ENCODE measurements at places on chromosomes 11 and 22.

DNA sequence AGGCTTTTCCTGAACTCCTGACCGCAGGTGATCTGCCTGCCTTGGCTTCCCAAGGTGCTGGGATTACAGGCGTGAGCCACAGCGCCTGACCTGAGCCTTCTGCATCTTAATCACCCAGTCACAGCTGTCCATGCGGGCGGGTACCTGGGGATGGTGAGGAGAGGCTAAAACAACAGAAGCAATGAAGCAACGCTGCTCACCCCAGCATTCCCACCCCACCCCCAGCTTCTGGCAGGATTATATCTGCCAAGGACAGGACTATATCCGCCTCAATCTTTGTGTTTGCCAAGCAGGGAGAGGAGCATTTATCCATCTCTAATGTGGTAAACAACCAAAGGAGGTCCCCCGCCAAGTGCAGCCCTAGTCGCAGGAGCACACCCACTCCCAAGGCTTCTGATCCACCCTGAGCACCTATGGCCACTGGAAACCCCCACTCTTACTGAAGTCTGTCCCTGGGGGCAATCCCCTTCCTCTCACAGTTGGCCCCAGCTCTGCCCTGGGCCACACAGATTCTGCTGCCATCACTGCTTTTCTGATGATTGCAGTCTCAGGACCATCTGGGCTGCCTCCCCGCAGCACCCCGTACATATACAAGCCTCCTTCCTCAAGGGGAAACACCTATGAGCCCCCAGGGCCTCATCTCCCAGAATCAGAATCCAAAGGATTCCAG is 8.8 kb upstream of the LGALS2 start:
- no peak for DNase-seq

GRCh38 chr22:45349916-45350315 is 40.2 kb downstream of the FAM118A start:
- no peak for DNase-seq

DNA sequence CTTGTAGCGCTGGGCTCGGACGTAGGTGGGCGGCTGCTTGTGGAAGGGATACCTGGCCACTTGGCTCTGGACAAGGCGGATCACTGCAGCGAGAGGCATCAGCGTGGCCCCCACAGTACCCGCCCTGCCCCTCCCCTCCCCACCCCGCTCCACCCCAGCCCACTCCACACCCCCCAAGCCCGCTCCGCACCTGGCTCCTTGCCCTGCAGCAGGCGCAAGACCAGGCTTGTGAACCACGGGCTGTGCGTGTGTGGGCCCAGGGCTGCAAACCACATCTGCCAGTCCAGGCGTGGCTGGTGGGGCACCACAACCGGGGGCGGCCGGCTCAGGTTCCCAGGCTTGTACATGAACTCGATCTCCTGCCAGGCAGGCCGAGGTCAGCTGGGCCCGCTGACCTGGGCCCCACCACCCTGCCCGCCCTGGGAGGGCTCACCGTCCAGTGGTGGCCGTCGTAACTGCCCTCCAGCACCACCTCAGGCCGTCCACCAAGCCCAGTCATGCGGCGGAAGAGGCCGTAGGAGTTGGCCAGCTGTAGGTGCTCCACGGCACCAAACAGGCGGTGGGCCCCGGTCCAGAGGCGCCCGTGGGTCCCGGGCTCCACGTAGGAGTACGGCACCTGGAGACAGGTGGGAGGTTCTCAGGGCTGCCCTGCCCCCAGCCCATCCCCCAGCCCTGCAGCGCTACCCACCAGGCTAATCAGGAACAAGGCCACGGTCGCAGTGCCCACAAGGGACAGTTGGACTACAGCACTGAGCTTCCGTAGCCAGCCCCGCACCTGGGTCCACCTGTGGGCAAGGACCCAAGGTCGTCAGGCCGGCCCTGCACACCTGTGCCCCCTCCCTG is 2.9 kb downstream of the LMF2 start:
- no peak for DNase-seq

DNA sequence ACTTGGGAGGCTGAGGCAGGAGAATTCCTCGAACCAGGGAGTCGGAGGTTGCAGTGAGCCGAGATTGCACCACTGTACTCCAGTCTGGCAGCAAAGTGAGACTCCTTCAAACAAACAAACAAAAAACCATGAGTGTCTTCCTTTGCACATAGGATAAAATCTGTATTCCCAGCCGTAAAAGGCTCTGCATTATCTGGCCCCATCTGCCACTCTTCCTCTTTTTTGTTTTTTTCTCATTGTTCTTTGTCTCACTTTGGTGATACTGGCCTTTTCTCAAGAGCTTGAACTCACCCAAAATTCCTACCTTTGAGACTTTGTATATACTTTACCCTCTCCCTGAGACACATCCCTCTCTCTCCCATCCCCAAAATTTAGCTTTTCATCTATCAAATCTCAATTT is 17.6 kb downstream of the FDX1 start:
- no peak for DNase-seq

GRCh38 chr11:16984229-16984628 is 30.0 kb downstream of the PLEKHA7 start:
- DNase-seq: no peak

- DNase-seq: no peak
Measured at GRCh38 chr22:30804626-30805025, 110.0 kb downstream of the OSBP2 start.

- no peak for DNase-seq
Measured at GRCh38 chr22:35519306-35520000, 21.2 kb upstream of the RASD2 start.

DNA sequence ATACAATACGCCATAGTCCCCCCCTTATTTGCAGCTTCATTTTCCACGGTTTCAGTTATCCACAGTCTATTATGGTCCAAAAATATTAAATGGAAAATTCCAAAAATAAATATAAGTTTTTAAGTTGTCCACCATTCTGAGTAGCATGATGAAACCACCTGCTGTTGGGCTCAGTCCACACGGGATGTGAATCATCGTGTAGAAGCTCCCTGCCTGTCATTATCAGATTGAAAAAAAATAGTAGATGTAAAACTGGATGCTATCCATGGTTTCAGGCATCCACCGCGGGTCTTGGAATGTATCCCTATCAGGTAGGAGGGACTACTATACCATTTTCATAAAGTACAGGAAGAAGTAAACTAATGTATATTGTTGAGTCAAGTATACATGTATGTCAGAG is 127.4 kb downstream of the TTC17 start:
- DNase-seq: no peak

DNA sequence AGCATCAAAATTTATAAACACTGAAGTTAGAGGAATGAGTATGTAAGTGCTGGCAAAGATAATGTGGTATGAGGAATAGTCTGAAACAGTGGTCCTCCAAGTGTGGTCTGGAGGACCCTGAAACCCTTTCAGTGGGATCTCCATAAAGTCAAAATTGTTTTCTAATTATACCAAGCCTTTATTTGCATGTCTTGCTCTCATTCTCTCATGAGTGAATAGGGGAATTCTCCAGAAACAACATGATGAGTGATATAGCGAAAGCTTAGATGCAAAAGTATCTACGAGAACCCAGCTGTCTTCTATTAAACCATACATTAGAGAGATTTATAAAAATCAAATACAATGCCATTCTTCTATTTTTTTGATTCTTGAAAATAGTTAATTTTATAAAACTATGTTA is 145.0 kb upstream of the RAG2 start:
- no peak for DNase-seq

DNA sequence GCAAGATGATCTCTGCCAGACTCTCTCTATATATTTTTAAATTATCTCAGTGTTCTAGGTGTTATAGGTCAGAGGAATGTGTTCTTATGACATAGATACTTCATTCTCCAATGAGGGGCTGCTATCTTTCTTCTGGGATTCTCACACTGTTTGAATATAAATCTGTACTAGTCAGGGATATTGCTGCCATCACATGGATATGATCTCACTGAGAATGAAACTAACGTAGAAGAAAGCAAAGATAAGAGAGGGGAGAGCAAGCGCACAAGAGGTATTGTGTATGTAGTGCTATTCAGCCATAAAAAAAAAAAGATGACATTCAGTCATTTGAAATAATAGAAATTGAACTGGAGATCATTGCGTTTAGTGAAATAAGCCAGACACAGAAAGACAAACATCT is 42.2 kb upstream of the SLC36A4 start:
- DNase-seq: no peak

GRCh38 chr11:120137611-120138521 is at the start of gene TRIM29:
TSS of gene TRIM29 (minus strand) at chr11:120138113. CDS start at chr11:120138031, 82 bp downstream.
- DNase-seq: no peak

- no peak for DNase-seq
Measured at GRCh38 chr22:49855251-49855911, 1.7 kb downstream of the ZBED4 start.

- peak; percentile 43 for DNase-seq
Measured at GRCh38 chr11:13339195-13340153, 61.9 kb downstream of the BMAL1 start.

DNA sequence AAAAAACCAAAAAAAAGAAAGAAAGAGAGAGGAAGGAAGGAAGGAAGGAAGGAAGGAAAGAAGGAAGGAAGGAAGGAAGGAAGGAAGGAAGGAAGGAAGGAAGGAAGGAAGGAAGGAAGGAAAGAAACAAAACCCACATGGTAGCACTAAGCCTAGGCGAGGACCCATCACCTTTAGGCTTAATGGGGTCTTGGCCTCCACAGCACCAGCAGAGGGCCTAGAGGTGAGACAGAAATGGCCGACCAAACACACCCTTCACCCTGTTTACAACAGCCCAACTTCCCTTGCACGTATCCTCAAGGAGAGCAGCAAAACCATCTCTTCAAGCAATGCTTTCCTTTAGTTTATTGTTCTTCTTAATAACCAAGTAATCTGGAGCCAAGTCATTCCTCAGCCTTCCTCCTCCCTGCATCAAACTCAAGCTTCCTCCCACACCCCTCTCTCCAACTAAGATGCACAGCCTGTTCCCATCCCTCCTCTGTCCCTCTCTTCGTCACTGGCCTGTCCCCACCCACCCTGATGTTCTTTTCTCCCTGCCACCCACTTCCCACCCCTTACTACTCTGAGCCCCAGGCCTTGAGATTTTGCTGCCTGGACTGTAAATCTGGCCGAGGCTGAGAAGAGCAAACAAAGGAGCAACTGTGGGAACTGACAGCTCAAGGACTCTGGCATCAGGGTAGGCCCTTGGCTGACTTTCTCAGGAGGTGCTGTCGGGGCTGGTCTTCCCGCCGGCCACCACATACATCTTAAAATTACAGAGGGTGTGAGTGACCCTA is 26.0 kb downstream of the POU2AF1 start:
- no peak for DNase-seq

DNA sequence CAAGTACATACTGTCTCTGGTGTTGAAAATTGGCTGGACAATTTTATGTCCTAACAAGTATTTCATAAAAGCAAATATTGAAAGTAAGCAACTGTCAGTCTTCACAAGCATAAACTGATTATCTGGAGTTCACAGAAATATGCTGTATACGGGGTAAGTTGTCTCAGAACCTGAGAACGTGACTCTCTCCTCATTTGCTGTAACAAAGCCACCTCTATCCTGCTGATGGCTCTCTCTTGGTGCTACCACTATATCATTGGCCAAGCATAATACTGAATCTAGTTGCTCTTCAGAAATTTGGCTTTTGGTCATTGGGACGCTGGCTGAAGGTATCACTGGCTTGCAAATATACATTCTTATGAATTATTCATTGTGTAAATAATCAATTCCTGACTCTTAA is 1078.0 kb downstream of the LRRC4C start:
- DNase-seq: no peak

DNA sequence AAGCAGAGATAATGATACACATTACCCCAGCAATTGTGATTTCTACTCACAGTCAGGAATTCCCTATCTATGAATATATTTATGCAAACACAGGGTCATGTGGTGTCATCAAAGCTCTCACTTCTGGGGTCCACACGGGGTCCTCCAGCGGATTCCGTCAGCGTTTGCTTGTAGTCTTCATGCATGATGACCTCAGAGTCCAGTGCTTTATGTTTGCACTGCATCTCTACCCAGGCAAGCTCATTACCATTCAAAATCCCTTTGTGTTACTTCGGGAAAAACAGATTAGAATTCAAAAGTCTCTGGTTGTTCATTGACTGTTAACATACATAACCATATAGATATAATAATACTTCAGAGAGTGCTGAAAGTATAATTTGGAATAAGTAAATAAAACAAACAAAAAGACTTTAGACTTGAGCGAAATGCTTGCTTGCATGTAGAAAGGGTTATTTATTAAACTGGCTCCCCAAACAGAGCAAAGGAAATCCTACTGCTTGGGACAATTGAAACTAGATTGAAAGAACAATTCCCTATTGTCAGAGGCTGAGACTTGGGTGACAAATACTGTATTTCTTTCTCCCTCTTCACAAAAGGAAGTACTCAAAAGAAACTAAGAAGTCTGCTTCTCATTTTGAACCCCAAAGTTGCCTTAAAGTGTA is 423.1 kb downstream of the ETS1 start:
- DNase-seq: no peak

DNA sequence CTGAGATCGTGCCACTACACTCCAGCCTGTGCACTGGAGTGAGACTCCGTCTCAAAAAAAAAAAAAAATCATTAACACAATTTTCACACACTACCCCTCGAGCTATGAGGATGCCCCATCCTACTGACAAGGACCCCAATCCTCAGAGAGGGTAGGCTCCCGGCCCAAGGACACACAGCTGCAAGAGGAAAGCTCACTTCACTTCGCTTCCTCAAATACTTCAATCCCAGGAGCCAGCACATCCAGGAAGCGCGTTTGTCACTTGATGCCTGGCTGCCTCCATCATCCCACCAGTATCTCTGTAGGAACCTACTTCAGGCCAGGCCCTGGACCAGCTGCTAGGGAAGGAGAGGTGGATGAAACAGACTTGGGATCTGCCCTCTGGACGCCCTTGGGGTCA is 144.0 kb downstream of the CRYBB2 start:
- no peak for DNase-seq

DNA sequence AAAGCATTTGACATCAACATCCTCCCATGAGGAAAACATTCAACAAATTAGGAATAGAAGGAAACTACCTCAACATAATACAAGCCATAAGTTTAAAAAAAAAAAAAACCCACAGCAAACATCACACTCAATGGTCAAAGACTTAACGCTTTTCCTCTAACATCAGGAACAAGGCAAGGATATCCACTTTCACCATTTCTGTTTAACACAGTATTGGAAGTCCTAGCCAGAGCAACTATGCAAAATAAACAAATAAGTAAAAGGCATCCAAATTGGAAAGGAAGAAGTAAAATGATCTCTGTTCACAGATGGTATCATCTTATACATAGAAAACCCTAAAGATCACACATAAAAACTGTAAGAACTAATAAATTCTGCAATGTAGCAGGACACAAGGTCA is 13.1 kb downstream of the FXYD6 start:
- DNase-seq: no peak

DNA sequence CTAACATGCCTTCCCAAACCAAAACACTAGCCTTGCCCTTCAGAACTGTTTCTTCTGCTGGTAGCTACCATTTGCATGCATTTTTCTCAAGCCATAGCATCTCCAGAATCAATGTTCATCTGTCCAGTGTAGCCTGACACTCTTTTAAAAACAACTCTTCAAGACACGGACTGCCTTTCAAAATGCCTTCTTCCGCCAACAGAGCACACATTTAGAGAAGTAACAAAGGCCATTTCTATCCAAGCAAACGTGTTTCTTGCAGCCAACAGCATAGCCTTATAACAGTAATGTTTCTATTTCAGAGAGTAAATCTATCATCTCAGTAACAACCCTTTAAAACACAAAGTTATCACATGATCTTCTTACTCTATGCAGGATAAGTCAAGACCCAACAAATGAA is 143.3 kb upstream of the MTMR2 start:
- no peak for DNase-seq

Measured in activated CD4-positive, alpha-beta T cell treated with anti-CD3 and anti-CD28 coated beads for 4 hours (primary cell).